ENCODE measurements at places on chromosomes 6 and 20. TPM values are rescaled to one million over a fixed set of nuclear protein-coding genes. Genes with fewer than 3 reads are reported as not detected.
A peak's percentile ranks its signal among the peaks of the same experiment; 100 is the strongest.

GRCh38 chr20:13857304-13857703, 72.5 kb downstream of the NDUFAF5 start:
- DNase-seq = no peak

DNA sequence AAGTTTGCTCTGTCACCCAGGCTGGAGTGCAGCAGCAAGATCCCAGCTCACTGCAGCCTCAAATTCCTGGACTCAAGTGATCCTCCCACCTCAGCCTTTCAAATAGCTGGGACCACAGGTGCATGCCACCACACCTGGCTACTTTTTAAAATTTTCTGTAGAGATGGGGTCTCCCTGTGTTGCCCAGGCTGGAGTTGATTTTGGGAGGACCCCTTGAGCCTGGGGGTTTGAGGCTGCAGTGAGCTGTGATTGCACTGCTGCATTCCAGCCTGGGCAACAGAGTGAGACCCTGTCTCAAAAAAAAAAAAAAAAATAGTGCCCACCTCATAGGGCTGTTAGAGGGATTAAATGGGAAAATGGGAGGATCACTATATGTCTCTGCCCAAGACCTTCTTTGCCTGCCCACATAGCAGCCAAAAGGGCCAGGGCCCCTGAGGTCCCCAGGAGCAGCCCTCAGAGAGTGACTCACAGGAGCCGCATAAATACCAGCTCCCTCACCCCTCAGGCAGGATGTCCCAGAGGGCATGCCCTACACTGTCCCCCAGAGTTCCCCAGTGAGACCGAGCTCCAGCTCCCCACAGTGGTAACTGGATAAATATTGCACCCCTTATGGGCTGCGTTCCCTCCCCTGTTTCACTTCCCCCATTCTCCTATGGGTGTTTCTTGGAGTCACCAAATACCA, 11.7 kb upstream of the MDGA1 start:
- DNase-seq = no peak

GRCh38 chr6:27545271-27546046, 72.6 kb upstream of the ZNF184 start:
- DNase-seq = no peak

DNA sequence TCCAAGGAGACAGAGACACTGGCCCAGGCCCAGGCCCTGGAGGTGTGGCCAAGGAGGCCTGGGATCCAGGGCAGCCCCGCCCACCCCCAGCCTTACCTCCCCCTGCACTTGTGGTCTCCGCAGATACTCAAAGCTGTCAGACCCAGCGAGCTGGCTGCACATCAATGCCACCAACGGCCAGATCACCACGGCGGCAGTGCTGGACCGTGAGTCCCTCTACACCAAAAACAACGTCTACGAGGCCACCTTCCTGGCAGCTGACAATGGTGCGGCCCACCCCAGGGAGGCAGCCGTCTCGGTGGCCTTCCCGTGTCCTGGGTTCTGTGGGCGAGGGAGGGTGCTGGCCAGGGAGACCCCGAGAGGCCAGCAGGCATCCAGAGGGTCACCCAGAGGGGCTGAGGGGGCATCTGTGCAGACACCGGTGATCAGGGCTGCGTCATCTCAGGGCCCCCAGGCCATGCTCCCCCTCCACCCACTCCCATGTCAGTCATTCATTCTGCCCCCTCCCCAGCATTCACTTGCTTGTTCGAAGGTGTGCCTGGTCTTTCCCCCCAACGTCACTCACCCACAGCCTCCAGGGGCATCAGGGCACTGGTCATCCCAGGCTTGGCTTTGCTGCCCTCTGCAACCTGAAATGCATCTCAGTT, 141.3 kb downstream of the TAF4 start:
- peak; percentile 78 for DNase-seq

C6orf141 gene
- total RNA-seq = not detected
